ENCODE measurements at places on chromosomes 1 and 21.
A peak's percentile ranks its signal among the peaks of the same experiment; 100 is the strongest.

DNA sequence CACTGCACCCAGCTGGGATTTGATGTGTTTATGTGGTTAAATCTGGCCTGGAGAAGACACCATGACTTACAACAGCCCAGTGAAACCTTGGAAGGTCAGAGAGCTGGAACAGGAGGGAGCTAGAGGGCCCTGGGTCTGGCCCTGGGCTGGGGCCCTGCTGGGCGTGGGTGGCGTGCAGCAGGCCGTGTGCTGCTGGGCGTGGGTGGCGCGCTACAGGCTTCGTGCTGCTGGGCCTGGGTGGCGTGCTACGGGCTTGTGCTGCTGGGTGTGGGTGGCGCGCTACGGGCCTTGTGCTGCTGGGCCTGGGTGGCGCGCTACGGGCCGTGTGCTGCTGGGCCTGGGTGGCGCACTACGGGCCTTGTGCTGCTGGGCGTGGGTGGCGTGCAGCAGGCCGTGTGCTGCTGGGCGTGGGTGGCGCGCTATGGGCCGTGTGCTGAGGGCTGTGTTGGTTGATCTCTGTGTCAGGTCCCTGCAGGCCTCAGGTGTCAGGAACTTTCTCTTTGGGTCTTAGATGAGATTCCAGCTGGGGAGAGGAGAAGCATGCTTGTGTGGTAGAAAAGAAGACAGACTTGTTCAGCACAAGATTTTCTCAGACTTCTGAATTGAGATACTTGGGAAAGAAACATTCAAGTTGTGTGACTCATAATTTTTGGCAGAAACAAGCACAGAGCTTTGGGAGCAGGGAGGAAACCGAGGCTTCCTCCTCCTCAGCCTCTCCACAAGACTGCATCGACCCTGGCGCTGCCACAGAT is 66.0 kb downstream of the COL18A1 start:
- no peak for DNase-seq

GRCh38 chr1:47624531-47624930 is 186.7 kb downstream of the FOXD2 start:
- no peak for DNase-seq

GRCh38 chr1:52239708-52240001 is 97.8 kb downstream of the ZFYVE9 start:
- DNase-seq: peak; percentile 51

- DNase-seq: no peak
These were observed 93.9 kb downstream of the ADAMTS1 start for GRCh38 chr21:26751305-26751704.

- DNase-seq: no peak
These were observed 4.2 kb downstream of the SPOCD1 start for GRCh38 chr1:31811605-31812004.

Data from GM20000 (cell line).